CD4-positive, alpha-beta T cell treated with Interleukin-6 at 100 ng/mL for 8 hours (primary cell): ENCODE measurements at places on chromosomes 2 and 18.

DNA sequence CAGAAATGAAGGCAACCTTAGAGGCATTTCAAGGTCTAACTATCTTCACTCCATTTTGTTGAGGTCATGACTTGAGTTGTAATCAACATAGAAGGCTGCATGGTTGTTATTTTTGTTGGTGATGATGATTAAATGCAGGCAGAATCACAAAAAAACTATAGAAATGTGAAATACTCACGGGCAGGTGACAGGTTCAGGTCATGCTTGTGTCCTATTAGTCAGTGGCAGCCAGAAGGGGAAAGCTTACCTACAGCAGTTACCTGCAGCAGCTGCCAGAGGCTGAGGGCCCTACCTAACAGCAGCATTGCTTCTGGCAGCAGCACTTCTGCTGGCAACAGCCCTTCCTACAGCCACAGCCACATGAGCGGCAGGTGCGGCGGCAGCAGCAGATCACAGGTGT, 394 bp downstream of the SCYGR3 start:
- DNase-seq, result no peak

DNA sequence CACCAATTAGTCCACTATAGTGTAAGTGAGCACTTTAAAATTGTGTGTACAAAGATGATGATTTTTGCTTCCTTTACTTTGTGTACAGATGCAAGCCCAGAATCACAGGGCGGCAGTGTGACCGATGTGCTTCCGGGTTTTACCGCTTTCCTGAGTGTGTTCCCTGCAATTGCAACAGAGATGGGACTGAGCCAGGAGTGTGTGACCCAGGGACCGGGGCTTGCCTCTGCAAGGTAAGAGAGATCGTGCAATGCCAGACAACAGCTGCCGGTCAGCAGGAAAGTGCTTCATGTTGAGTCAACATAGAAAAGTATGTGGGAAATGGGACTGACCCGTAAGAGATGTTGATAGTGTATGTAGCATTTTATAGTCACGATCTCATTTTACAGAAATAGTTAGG, 156.8 kb upstream of the TTC39C start:
- DNase-seq, result no peak

DNA sequence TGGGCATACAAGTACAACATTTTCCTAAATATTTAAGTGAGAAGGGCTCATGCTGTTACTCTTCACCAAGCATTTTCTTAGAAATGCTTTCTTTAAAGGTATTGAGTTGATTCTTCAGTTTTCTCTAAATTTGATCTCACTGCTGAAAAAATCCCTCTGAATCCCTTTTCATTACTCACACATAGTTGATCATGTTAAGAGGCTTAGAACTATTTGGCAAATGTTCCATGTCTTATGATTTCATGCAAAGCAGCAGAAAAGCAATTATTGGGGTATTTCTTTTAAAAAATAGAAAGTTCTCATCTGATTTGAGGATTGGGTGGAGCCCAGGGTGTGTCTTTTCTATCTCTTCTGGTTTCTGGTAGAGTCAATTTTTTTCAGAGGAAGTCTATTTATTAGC, 1079.8 kb upstream of the ZEB2 start:
- no peak for DNase-seq

- no peak for DNase-seq
Measured at GRCh38 chr2:178477443-178478129, 814 bp downstream of the FKBP7 start.

DNA sequence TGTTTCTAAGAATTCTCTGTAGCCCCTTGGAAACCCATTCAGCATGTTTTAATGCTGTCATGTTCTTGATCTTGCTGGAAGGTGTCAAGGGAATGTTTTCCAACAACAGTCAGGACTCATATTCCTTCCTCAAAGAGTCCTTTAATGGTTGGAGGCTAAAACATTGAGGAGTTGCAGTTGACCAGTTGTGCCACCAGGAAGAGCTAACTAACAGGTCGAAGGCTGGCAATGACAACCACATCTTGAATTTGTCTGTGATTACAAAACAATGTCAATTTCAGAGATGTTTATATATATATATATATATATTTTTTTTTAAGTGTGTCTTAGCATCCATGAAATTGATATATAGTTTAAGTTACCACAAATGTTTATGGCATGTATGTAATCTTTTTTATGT, 151.5 kb downstream of the INO80D start:
- no peak for DNase-seq
